ENCODE measurements at places on chromosomes 1 and 21.
A peak's percentile ranks its signal among the peaks of the same experiment; 100 is the strongest.

DNA sequence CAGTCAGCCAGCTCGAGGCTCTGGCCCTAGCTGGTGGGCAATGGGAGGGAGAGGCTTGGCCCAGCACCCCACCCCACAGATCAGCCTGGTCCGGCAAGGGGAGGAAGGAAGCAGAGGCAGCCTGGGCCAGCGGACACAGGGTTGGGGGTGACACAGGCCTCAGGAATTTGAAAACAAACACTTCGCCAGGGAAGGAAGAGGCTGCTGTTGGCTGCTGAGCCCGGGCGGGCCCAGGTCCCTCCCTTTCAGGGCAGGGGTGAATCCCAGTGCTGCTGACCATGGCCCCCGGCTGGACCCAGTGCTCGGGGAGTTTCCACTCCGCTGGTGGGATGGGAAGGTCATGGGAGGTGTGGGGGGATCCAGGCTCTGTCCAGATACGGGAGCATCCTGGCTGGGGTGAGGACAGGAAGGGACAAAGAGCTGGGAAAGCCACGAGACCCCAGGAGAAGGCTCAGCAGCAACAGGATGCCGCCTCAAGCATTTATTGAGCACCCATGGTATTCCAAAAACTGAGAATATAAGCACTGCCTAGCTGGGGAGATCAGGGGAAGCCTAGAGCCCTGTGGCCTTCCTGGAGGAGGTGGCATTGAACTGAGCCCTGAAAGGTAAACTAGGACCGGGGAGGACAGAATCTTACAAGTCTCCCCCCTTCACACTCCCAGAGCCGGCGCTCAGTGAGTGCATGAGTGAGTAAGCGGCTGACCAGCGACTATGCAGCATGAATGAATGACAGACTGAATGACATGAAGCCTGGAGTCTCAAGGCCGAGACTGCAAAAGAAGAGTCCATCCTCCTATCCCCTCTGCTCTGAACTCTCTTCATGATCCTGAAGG is 26.2 kb upstream of the EPHA2 start:
- DNase-seq: no peak

- no peak for DNase-seq
Measured at GRCh38 chr1:97365026-97365425, 555.8 kb downstream of the DPYD start.

DNA sequence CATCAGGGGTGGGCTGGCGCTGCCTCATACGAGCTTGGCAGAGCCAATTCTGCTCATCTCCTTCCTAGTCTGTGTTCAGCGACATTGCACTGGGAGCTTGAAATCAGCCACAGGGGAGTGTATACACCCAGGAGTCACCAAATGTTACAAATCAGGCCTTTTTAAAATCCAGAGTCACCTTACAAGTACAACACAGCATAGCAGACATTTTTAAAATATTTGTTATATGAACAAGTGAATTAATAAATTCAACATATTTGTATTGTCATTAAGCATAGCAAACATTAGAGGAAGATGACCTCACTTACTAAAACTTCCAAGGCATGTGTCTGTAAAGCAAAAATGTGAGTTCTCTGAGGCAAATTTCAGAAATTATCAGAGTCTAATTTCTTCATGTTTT is 210.0 kb downstream of the HLX start:
- DNase-seq: no peak

GRCh38 chr1:214862421-214862820 is 220.1 kb upstream of the KCNK2 start:
- no peak for DNase-seq

DNA sequence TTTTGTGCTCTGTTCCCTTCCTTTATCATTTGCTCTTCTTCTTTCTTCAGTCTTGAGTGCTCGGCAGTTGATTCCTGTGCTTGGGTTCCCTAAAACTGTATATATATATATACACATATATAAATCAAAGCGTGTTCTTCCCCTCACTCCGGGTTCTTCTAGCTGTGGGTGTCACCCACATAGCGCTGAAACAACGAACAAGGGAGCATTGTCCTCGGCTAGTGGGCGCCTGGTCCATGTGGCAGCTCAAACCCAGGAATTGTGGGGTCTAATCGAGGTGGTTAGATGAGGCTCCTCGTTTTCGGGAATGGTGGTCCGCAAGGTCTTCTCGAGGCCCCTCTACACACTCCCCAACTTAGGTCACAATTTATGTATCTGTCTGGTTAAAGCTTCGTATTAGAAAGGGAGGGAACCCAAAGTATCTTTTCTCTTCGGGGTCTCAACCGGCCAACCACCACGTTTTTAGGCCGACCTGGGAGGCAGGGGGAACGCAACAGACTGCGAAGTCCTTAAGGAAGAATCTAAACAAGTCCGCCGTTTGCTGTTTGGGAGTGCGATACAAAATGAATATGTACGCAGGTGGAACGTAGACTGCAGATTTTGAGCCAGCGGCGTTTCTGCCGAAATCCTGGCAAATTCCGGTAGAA is 504 bp upstream of the SDHC start:
- no peak for DNase-seq

- peak; percentile 28 for DNase-seq
Measured at GRCh38 chr1:14945132-14946010, 208.2 kb upstream of the TMEM51 start.

DNA sequence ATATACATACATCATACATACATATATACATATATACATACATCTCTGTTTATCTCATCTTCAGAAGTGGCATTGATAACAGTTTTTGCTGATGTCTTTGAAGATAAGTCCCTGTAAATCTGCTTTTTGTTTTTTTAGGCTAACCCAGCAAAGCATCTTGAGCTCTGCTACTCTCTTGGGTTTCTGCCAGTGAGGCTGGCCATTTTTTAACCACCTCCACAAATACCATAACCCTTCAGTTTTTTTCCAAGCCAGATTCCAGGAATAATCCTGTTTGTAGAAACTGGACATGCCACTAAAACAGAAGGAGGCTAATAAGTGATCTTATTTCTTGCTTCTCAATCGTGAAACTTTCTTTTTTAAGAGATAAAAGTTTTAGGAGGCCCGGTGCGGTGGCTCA is 21.6 kb downstream of the SDHC start:
- no peak for DNase-seq

DNA sequence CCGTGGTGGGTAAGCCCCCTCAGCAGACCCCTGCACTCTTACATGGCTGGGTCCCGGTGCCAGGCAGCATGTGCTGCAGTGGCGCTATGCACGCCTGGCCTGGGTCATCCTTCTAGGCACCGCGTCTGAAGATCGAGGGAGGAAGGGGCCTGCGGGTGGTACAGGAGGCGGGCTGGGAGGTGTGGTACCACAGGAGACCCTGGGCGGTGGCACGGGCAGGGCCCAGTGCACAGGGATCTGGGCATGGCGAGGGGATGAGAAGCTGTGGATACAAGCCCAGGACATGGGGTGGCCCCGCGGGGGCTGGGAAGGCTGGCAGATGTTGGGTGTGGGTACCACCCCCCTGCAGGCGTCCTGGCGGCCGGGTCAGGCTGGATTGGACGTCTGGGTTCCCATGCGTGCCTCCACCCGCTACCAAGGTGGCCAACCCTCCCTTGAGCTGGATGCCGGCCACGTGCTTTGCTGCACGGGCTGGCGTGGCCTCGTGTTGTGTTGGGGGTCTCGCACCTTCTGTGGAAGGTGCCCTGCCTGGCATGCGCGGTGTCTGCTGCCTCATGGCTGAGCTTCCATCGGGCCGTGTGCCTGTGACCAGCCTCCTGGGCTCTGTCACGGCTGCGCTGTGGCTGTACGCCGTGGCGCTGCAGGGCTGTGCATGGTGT is 19.7 kb downstream of the CFAP410 start:
- no peak for DNase-seq

- DNase-seq: no peak
Measured at GRCh38 chr1:33709783-33710718, 153.8 kb upstream of the HMGB4 start.

- DNase-seq: no peak
Measured at GRCh38 chr1:165898837-165899236, 71.4 kb downstream of the UCK2 start.

GRCh38 chr1:26066160-26066559 is 1.3 kb downstream of the TRIM63 start:
- DNase-seq: no peak

DNA sequence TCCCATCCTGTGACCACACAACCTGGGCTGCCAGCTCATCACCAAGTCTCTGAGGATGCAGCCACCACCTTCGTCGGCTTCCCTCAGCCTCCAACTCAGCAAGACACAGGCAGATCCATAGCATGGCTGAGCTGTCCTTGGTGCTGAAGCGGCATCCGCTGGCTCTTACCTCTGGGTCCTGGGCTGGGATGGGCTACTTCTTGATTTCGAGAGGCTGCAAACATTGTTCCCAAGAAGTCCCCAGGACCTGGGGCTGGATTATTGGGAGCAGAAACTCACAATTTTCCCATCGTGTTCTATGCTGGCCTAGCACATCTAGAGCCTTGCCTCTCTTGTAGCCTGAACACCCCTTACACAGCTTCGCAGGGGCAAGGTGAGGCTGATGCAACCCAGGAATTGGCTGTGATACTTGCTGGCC is 24.9 kb upstream of the C1QA start:
- no peak for DNase-seq

DNA sequence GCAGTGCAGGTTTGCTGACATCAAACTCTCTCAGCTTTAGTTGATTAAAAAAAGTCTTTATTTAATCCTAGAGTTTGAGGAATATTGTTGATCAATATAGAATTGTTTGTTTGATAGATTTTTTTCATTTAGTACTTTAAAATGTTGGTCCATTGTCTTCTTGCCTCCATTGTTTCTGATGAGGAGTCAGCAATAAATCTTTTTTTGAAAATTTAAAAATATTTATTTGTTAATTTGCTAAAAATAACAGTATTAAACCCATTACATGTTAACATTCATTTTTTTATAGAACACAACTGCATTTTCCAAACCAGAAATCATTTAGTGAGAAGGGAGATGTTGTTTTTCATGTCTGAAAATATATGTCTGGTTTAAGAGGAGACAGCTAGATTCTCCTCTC is 173.8 kb upstream of the USP24 start:
- no peak for DNase-seq

DNA sequence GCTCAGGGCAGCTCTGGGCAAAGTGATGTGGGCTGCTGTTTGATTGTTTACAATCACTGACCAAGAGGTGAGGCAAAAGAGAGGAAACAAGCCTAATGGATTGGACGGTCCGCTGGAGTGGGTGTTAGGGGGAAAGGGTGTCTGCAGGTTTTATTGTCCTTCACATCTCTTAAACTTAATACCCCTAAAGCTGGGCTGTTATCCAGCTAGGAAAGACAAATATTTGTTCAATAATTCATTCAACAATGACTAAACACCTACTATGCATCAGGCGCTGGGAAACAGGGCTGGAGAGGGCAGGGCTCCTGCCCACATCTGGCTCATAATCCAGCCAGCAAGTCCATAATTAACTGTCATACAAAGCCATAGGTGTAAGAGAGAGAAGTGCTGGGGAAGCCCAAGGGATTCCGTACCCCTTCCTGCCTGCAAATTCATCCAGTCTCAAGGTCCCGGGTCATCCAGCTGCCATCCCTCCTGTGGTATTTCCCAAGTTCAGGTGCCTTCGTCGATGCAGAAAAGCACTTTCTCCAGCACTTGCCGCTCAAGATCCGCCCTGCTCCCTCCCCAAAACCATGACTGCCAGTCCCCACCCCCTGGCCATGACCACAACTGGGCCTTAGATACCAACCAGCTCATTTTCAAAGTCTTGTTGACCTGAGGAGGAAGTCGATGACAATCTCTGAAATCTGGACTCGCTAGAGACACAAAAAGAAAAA is 10.7 kb downstream of the TMEM63A start:
- DNase-seq: no peak

- no peak for DNase-seq
Measured at GRCh38 chr1:174880171-174880570, 119.6 kb upstream of the CACYBP start.

- no peak for DNase-seq
Measured at GRCh38 chr1:59674595-59674994, 140.2 kb upstream of the HOOK1 start.

DNA sequence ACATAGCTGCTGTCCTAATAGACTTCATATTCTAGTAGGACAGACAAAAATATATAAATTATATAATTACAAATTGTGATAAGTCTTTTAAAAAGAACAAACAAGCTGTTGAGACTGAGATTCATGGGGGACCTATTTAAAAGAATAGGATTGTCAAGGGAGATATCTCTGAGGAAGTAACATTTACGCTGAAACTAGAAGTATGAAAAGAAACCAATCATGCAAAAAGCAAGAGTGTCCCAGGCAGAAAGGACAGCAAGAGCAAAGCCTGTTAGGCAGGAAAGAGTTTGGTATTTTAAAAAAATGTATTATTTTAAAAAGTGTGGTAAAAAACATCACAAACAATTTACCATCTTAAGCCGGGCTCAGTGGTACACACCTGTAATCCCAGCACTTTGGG is 9.1 kb upstream of the METTL13 start:
- no peak for DNase-seq

DNA sequence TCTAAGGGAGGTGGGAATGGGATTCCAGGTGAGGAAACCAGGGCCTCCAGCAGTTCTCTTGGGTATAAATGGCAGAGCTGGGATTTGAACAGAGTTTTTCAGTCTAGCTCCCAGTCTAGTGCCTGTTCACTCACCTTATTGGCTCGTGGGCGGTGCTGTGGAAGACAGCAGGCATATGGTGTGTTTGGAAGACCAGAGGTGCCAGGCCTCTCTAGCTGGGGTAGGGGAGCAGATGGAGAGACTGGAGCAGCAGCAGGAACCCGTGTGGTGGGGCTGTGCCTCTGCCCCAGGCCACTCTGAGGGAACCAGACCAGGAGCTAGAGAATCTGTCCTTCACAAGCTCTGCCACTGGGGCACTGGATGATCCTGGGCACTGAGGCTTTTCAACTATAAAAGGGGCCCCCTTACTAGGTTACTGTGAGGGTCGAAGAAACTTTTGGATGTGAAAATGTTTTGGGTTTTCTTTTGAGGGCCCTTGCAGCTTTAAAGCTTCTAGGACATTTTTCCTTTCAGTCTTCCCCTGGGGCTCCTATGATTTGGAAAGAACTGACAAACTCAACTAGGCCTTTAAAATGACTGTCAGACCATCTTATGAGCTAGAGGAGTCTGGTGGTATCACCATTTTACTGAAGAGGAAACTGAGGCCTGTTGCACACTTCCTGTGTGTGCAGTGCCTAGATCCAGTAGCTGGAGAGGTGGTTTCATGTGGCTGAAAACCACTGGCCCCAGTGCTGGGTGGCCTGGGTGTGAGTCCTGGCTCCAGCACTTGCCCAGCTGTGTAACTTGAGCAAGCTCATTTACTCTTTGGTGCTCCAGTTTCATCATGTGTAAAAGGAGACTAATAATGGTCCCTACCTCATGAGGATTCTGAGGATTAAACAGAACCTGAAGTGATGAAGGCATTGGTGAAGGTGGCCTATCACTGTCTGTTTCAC is 6.1 kb downstream of the DMRTB1 start:
- DNase-seq: no peak

DNA sequence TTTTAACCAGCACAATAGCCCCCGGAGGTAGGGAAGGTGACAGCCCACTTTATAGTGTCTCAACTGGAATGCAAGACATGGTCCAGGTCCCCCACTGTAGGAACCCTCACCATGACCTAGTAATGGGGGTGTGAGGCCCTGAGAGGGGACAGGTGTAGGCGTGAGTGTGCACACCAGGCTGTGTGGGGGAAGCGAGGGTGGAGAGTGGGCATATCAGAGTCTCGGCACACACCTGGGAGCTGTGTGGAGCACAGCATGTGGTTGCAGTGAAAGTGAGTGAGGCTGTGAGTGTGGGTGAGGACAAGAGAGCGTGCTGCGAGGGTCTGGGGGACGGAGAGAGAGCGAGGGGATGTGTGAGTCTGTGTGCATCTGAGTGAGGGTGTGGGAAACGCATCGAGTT is 17.1 kb upstream of the RSPO1 start:
- DNase-seq: no peak

All from cortex of kidney (tissue), 1 donor.